Activated CD4-positive, alpha-beta T cell treated with anti-CD3 and anti-CD28 coated beads, Interleukin-2, amount 50 U/mL, for 4 hours (primary cell): ENCODE measurements at places on chromosomes 4 and X.

DNA sequence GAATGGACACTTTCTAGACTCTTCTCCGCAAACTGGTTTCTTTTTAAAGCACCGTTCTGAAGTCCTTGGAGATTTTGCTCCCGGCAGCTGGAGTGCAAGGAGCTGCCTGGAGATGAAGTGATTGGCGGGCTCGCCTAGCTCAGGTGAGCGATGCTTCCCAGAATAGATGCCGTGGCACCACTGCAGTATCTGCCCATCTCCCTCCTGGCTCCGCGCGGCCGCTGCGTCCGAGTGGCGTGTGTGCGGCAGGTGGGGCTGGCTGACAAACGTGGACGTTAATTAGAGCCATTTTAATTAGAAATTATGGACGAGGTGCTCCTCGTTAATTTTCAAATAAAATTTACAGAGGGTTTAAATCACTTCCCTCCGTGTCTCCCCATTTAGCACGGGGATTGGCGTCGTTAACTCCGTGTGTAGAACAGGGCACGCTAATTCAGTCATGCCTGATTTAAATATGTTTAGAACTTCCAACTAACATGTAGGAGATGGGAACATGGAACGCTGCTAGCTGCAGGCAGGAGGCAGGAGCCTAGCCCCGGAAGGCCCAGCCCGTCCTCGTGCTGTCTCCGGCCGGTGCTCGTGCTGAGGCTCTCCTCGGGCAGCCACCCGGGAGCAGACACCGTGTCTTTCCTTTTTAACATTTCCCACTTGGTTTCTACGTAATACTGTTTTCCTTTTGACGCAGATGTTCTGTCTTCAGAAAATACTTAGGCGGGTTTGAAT is 11.6 kb downstream of the UVSSA start:
- DNase-seq, result no peak

DNA sequence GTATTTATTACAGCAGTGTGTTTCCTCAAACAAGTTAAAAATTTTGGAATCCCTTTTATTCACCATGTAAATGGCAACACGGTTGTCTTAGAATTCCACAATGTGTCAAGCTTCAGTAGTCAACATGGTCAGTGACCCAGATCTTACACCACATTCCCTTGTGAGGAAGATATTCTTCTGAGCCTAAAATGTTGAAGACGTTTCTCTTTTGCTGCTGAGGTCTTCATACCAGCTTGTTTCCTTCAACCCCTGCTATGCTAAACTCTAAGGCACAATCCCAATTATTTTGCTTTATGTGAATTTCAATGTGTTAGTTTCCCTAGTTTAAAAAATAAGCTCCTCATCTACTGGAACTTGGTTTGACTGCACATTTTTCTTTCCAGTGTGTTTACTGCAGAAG is 17.6 kb upstream of the LDB2 start:
- no peak for DNase-seq

DNA sequence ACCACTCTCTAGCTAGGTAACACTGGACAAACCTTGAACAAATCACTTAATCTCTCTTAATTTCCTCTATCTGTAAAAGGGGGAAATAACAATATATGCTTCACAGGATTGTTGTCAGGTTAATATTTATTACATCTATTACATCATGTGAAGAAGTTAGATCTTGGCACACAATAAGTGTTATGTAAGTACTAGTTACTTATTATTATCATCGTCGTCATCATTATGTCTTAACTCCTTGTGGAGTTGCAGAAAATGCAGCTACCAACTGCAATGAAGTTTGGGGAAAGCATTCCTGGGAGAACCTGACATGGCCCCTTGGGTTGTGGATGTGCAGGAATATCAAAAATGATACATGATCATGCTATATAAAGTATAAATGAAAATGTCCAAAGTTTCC is 4.8 kb upstream of the JCHAIN start:
- no peak for DNase-seq

- no peak for DNase-seq
Observed at GRCh38 chr4:163562496-163562895, 68.0 kb downstream of the TMA16 start.

DNA sequence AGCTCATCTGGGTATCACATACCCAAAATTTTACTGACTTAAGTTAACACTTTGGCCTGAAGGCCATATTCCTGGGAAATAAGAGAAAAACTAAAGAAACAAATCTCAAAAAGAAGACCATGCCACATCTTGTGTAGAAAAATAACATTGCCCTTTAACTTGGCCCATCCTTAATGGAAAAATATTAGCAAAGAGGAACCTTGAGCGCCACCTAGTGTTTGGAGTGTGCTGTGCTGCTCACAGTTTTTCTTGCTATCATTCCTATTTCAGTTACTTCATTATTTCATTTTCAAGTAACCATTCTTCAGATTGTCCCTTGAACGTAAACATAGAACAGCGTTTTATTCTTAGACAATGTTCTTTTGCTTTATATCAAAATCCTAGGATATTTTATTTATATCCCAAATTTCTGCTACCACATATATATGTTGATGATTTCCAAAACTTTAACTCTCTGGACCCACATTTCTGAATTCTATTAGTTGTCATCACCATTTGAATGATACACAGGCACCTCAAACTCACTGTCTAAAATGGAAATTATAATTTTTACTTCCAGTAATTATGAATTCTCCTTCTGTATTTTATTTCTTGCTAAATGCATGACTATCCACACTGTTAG is 999.0 kb upstream of the ADGRL3 start:
- no peak for DNase-seq

DNA sequence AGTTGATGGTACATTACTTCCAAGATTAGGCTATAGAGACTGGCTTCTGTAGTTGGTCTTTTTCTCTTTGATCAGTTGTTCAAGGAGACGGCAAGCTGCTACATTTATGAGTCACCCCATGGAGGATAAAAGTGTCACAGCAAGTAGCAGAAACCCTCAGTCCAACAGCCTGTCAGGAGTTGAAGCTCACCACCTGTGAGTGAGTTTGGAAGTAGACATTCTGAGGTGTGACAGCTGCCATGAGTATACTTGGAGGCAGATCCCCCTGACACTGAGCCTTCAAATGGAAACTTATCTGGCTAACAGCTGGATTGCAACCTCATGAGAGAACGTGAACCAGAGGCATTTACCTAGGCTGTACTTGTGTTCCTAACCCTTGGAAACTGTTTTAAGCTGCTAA is 68.0 kb downstream of the CCNG2 start:
- no peak for DNase-seq
